Activated naive CD4-positive, alpha-beta T cell treated with anti-CD3 and anti-CD28 coated beads, Interleukin-2, amount 50 U/mL, for 72 hours (primary cell): ENCODE measurements at places on chromosomes 12 and 14.

DNA sequence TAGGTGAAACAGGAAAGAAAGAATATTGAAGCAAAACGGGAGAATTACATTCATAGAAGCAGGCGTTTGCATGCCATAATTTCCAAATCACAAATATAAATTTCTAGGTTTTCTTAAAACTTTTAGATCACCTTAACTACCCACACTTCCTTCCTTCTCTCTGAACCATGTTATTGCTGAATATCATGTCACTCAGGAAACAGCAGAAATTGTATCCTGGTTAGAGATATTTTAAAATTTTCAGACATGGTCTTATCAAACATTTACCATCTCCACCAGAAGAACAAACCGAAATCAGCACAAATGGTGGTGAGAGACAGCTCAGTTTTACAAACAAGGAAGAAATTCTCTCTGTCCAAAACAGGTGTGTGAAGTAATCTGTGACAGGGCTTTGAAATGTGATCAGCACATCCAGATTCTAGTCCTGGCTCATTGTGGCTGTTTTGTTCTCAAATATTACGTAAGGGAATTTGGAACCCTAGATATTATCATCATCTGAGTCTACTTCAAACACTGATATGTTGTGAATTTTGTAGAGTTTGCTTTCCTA is 16.3 kb downstream of the TESPA1 start:
- no peak for DNase-seq

DNA sequence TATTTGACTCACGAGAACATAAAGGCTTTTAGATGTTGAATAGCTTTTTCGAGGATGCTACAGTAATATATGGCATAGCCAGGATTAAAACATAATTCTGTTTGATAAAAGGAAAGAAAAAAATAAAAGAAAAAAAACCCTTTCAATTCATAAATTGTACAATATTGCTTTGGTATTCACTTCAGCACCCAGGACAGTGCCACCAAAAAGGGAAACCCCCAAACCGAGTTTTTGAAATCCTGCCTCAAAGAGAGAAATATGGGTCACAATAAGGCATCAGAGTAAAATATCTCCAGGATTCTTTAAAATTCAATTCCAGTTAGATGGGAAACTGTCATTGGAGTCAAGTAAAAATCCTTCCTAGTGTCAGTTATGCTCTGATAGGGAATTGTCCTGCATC is 551.2 kb upstream of the SEL1L start:
- DNase-seq, result no peak

GRCh38 chr12:15163030-15163976 is 57.9 kb downstream of the RERG start:
- DNase-seq, result no peak

DNA sequence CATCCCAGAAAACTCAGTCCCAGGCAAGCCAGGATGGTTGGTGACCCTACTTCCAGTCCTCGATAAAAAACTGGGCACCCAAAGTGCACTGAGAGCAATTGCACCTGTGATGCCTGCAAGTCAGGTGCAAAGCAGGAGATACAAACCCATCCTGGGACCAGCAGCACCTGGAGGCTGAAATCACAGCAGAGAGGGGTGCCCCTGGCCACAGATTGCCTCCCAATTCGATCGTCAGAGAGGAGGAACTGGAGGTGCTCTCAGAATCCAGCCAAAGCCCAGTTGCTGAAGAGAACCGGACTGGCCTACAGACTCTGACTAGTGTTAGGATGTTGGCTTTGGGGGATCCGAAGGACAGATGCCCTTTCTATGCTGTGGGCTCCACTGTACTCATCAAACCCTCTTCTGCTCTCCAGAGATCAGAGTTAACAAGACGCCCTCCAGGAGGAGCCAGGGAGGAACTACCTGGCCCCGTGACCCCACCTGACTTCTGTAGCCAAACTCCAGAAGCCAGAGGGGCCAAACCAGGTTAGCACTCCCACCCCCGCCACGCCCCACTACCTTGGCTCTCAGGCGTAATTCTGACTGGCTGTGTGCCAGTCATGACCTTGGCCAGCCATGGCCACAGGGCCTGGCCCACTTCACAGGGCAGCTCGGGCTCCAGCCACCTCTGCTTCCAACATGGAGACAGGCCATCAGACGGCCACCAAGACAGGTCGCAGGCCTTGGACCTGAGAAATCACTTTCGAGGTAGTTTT is 284.5 kb upstream of the RTL1 start:
- no peak for DNase-seq

DNA sequence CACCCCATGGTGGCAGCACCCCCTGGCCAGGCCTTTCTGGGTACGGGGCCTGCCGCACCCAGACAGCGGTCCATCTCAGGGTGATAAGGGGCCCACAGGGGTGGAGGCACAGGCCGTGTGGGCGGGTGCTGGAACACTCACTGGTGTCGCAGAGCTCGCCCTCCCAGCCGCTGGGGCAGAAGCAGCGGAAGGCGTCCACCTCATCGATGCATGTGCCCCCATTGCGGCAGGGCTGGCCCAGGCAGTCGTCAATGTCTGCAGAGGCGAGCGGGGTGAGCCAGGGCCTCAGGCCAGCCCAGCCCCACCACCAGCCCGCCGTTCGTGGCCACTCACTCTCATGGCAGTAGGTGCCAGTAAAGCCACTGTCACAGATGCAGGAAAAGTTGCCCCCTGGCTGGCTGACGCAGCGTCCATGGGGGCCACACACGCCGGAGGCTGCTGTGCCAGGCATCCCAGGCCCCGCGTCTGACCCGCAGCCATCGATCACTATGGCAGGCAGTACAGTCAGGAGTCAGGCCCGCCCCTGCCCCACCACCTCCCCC is 19.9 kb downstream of the JAG2 start:
- DNase-seq, result no peak

- DNase-seq, result no peak
Observed at GRCh38 chr12:62785941-62786559, 148.9 kb downstream of the PPM1H start.

- DNase-seq, result no peak
Observed at GRCh38 chr14:48598458-48598857, 923.1 kb upstream of the MDGA2 start.

DNA sequence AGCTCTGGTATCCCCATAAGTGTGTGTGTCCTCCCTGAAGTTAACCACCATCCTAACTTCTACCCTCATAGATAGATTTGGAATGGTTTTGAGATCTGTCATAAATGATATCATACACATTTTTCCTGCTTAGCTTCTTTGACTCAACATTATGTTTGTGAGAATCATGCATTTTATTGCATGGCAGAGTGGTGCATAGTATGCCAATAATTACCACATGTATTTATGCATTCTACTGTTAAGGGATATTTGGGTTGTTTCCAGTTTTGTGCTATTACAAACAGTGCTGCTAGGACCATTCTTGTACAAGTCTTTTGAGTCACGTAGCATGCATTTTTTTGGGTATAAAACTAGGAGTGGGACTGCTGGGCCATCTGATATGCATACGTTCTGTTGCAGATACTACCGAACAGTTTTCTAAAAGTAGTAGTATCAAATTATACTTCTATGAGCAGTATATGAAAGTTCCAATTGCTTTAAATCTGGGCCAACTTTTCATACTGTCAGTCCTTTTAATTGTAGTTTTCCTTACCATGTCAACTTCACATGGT is 13.4 kb downstream of the GRIP1 start:
- DNase-seq, result no peak

- DNase-seq, result no peak
Observed at GRCh38 chr12:117830471-117830870, 138.3 kb downstream of the KSR2 start.

DNA sequence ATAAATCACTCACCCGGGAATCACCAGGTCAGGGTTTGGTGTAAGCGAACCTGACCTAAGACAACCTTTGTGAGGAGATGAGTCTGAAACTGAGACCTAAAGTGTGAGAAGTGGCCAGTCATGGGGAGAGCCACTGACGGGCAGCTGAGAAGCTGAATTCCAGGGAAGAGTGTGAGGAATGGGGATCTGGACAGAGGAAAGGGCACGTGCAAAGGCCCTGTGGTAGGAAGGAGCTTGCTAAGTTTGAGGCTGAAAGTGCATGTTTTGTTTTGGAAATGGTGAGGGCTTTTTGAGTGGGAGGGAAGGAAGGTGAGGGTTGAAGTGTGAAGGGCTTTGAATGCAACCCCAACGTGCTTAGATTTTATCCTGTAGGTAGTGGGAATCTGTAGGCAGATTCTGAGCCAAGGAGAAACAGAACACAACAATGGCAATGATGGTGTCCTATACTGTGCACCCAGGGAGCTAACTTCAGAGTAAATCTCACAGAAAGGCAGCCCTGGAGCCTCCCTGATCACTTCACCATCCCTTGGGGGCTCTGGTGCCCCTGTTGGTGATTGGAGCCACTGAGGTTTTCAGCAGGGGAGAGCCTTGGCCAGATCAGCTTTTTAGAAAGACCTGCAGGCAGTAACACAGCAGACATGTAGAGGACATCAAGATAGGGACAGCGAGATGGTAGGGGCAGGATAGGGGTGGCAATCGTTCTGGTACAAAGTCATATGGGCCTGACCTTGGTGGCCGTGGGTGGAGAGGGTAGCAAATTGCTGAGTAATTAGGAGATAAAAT is 37.5 kb upstream of the CHGA start:
- DNase-seq, result no peak

- no peak for DNase-seq
Observed at GRCh38 chr14:53376064-53376463, 222.9 kb upstream of the DDHD1 start.

GRCh38 chr14:94880876-94881275 is 111.0 kb upstream of the GSC start:
- DNase-seq, result no peak

- no peak for DNase-seq
Observed at GRCh38 chr14:76806446-76806845, 6.2 kb downstream of the ANGEL1 start.

DNA sequence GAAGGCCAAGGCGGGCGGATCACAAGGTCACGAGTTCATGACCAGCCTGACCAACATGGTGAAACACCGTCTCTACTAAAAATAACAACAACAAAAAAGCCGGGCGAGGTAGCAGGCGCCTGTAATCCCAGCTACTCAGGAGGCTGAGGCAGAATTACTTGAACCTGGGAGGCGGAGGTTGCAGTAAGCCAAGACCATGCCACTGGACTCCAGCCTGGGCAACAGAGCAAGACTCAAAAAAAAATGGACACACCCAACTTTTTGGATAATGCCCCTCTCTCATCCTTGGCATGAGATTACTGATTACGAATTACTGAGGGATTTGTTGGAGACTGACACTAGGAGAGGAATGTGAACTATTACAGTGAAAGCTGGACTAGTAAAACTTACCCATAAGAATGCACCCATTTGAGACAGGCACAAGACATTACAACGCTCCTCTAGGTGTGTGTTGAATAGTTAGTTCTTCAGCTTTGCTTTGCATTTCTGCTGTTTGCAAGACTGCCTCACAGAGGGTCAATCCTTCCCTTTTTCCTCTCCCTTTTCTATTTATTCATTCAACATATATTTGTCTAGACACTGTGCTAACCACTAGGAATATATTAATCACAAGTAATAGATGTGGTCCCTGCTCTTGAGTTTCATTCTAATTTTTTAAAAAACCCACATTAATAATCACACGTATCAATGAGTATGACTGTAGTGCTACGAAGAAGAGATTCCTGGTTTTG is 46.0 kb upstream of the OR5AU1 start:
- DNase-seq, result no peak

DNA sequence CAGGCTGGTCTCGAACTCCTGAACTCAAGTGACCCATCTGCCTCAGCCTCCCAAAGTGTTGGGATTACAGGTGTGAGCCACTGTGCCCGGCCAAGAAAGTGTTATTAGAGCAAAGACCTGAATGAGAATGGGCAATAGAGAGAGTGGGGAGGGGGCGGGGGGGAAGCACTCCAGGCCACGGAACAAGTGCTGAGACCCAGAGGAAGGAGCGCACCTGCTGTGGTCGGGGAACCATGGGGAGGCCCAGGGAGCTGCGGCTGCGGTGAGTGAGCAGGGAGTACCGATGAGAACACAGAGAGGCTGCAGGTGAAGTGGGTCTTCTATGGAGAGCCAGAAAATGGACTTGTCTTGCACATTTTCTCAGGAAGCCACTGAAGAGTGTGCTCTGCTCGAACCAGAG is 10.8 kb downstream of the SMIM41 start:
- DNase-seq, result no peak

DNA sequence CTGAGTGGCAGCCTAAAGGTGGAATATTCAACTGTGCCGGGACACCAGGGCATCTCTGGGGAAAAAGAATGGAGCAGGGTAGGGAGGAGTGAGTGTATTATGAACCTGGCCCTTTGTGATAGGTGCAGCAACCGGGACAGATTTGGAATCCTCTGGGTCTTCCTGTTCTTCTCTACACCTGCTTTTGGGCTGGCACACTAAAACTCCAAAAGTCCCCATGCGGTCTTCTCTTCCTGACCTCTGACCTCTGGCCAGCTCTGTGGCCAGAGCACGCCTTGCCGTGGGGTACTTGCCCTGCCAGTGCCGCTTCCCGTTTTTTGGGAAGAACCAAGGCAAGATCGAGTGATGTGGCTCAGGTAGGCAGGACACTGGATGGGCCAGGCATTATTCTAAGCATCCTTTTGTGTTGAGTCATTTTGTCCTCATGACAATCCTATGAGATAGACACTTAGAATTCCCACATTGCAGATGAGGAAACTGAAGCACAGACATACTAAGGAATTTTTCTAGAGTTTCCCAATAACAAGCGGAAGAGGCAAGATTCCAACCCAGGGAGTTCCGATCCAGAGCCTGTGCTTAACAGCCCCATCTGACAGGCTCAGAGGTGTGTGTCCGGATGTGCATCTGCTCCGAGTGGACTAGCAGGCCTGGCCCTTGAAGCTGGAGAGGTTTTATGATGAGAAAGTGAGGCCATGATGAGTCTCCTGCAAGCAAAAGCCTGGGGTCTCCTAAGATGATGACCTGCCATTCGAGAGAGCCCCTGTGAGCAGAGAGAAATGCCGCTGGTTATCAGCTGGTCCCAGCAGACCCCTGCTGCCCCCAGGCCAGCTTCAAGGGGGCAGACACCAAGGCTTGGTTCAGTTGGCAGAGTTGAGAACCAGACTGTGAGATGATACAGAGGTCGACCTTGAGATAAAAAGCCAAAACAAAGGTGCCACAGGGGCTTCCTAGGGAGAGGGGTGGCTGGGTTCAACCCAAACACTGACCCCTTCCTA is 67.9 kb upstream of the ESRRB start:
- DNase-seq, result no peak

- no peak for DNase-seq
Observed at GRCh38 chr14:63266106-63266505, 52.6 kb downstream of the GPHB5 start.

DNA sequence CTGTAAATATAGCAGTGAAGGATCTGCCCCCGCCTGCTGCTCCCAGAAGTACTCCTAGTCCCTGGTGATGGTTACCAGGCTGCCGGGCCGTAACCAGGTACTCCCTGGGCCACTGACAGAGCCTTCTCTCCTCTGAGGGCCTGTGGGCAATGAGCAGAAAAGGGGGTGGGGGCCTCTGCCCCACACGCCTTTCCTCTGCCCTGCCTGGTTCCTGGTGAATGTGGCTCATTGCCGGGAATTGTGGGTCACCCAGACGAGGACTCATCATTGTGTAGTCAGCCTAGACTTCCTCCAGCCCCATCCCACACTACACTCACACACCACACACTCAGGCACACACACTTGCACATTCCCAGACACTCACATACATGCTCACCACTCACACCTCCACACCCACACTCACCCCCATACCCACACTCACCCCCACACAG is 35.7 kb upstream of the ACTN1 start:
- no peak for DNase-seq
